Activated CD4-positive, alpha-beta T cell treated with anti-CD3 and anti-CD28 coated beads, Interleukin-2, amount 50 U/mL, for 16 hours (primary cell): ENCODE measurements at places on chromosomes 16 and 17.

DNA sequence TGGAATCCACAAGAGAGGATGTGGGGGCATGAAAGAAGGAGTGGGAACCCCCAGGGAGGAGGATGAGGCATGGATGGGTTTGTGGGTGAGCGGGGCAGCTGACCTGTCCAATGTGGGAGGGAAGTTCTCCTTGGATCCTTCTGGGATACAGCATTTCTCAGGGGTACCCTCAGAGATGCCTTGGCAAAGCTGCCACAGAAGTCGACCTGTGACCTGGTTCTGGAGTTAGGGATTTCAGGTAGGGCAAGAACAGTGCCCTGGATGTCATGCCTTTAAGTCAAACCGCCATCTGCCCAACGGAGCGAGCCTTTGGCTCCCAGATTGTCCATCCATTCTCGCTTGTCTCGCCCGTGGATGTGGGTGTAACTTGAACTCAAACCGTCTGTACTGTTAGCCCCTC lies 30.0 kb downstream of the WSCD1 start:
- DNase-seq: no peak

- DNase-seq: no peak
Observed at GRCh38 chr17:45437465-45438283, 5.0 kb upstream of the ARHGAP27 start.

- no peak for DNase-seq
Observed at GRCh38 chr17:40366076-40366860, 1.7 kb upstream of the GJD3 start.

GRCh38 chr17:76337413-76337777 lies 16.3 kb downstream of the PRPSAP1 start:
- no peak for DNase-seq

DNA sequence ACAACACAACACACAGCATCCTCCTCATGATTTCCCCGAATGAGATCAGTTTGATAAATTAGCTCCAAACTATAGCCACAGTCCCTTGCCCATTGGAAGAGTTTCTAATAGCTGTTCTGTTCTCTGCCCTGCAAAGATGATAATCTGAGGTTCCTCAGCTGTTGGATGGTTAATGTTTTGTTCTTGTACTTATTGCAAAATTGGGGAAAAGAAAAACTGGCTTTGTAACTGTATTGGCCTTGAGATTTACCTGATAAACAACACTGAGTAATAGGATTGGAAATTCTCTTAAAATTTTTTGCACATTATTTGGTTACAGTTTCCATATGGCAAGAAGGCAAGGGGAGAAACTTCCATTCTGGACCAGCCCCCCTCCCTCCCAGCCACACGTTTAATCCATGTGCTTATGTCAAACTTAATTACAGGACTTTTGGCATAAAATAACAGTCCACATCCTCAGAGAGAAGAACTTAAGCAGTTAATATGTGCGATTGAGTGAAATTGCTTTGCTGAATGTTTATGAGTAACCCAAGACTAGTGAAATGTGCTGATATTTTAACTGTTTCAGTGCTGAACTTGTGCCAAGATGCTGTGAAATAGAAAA lies 119.1 kb upstream of the ZFHX3 start:
- no peak for DNase-seq

GRCh38 chr17:61168506-61168905 lies 231.1 kb upstream of the TBX2 start:
- DNase-seq: peak; percentile 19

DNA sequence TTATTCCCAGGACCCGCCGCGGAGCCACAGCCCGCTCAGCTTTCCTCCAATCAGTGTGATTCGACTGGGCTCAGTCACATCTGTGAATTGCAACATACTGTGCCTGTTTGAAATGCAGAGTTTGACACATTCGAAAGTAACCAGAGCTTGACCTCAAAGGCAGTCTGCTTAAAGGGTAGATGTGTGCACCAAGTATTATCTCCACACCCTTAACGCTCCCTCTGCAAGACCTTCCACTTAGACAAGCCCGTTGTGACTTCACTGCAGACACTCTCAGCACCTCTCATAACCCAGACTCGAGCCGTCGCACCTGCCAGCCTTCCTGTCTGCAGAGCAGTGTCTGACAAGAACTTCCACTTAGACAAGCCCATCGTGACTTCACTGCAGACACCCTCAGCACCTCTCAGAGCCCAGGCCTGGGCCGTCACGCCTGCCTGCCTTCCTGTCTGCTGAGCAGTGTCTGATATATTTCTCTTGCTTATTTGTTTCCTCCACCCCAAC lies 3.7 kb downstream of the KLHDC4 start:
- DNase-seq: no peak

- DNase-seq: no peak
Observed at GRCh38 chr17:34393401-34393800, 30.4 kb upstream of the CCL1 start.

DNA sequence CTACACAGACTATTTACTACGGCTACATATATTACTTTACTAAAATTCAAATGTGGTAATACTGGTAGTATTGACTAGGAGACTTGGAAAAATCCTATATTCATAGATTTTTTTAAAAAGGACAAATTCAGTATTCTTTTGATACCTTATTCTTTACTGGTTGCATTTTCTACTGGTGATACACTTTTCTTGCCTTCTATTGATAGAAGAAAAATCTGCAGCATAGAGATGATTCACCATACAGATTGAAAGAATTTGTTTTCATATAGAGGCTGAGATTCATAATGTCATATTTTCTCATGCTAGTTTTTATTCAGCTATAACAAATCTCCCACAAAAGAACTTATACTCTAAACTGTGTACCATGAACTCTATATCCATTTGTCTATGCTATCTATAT lies 195.4 kb upstream of the C17orf78 start:
- no peak for DNase-seq

DNA sequence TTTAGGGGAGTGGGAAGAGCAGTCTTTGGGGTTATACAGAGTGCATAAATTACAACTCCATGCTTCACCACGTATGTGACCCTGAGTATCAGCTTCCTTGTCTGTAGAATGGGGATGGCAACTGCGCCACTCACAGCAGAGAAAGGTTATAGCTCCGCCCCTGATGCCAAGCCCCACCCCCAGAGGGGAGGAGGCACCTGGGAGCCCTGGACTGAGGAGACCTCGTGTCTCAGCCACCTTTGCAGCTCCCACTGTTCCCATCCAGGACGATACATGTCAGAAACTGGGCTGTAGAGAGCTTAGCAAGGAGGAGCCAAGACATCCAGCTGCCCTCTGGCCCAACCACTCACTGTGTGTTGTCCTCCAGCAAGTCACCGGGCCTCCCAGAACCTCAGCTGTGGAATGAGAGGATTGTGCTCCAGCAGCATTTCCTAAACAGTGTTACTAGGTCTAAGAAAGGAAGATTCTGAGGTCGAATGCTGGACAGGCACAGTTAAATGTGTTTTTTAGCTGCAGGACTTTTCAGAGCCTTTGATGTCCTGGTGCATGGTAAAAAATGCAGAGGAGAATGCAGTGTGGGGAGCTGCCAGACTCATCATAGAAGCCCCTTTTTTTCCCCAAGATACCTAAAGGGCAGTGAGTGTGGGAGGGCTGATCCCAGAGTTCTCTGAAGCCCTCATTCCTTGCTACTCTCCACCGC lies 49.4 kb downstream of the BEAN1 start:
- peak; percentile 40 for DNase-seq

GRCh38 chr17:44344939-44345453 lies at the start of gene GRN:
TSS of gene GRN (plus strand) at chr17:44345302. CDS start at chr17:44349165, 3,863 bp downstream.
- DNase-seq: peak; percentile 93

- DNase-seq: peak; percentile 69
Observed at GRCh38 chr17:38322156-38322779, 21.5 kb downstream of the GPR179 start.

- DNase-seq: no peak
Observed at GRCh38 chr17:48543854-48544348, 1.0 kb downstream of the HOXB2 start.

- no peak for DNase-seq
Observed at GRCh38 chr16:1890708-1891050, 18.7 kb upstream of the MEIOB start.

DNA sequence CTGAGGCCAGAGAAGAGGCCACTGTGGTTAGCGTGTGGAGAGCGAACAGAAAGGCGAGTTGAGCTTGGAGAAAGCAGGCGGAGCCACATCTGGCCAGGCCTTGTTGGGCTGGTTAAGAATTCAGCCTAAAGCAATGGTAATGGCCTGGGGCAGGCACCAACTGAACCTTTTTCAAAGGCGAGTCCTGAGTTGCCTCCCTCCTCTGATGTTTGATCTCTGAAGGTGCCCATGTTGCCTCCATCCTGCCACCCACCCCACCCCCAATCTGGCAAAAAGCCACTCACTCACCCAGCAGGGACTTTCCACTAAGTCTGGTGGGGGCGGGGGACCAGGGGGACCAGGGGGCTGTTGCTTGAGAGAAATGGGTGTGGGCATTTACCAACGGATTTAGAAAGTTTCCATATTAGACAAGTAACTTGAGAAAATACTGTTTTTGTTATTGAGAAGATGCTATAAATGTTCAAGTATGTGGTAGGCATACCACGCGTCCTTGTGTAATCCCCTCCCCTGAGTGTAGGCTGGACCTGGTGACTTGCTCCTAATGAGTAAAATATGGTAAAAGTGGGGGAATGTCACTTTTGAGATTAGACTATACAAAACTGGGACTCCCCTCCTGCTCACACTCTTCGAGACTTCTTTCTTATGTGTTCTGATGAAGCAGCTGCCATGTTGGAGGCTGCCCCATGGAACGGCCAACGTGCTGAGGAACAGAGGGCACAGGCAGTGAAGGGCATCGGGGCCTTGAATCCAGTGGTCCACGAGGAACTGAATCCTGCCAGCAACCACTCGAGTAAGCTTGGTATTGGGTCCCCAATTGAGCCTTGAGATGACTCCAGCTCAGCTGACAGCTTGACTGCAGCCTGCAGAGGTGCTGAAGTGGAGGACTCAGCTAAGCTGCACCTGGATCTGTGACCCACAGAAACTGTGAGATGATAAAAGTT lies 29.9 kb upstream of the TNS4 start:
- peak; percentile 91 for DNase-seq

DNA sequence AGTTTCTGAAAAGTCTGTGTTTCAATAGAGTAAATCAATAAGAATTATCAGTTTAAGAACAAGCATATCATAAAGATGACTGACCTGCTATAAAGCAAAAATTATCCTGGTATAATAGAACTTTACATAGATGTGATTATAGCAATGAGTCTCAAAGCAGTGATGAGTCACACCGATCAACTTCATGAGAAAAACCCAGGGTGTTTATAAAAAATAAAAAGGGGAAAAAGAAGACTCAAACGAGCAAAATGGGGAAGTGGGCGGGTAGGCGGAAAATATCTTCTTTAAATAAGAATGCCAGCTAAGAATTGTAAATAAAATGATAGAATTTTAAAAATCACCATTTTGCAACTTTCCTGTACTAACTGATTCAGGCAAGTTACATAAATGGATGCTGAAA lies 46.8 kb downstream of the BRIP1 start:
- DNase-seq: no peak

DNA sequence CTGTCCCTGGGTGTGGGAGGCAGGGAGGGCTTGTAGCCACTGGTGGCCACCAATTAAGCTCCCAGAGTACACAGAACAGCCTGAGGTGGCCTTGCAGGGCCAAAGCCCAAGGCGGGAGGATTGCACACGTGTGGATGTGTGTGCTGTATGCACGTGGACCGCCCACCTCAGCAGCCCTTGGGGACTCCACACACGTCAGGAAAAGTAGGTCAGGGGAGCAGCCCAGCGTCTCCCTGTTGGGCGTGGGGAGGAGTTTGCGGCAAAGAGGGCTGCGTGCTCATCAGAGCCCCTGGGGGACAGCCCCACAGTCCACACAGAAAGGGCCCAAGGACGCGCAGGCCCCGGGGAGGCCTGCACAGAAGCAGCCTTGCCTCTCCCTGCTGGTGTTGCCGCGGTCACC lies 19.6 kb downstream of the SBK1 start:
- no peak for DNase-seq

DNA sequence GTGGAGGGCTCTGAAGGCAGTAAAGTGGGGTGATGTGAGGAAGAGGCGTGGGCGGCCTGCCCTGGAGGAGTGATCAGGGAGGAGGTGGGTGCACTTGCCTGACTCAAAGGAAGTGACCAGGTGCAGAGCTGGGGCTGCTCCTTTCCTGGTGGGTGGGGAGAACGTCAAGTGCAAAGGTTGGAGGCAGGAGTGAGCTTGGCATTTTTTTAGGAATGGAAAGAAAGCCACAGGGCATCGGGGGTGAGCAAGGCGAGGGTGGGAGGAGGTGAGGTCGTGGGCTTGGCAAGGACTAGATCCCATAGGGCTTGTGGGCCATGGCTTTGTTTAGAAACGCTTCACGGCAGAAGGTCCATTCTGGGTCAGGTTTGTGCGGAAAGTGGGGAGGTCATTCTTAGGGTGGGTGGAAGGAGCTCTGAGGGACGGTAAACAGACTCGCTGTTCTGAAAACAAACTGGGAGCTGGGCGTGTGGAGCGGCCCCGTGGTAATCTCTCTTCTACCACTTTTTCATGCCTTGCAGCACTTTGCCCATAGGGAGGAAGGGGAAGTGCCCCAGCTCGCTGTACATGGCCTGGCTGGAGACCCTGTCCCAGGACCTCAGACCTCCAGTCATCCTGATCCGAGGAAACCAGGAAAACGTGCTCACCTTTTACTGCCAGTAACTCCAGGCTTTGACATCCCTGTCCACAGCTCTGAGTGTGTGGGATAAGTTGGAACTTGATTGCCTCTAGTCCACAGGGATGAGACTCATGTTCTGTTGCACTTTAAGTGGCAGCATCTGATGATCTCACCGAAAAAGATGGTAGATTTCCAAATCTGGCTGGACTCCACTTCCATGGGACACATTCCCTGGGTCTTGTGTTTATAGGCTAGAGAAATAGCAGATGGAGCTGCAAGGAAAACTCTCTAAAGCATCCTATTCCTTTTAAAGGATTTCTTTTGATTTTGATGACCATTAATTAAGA lies 18.9 kb upstream of the HERPUD1 start:
- DNase-seq: no peak
